Stimulated activated memory B cell treated with anti-CD40 and anti-IgM and Interleukin-4, amounts not matched to agents 10 μg/mL and 1 μg/mL and 100 μg/mL, for 72 hours (primary cell): ENCODE measurements at places on chromosomes 1 and 21.

GRCh38 chr1:30952098-30952497 is 43.5 kb upstream of the SDC3 start:
- ATAC-seq = no peak

- ATAC-seq = no peak
Measured at GRCh38 chr21:37645848-37646247, 270.4 kb downstream of the KCNJ6 start.

DNA sequence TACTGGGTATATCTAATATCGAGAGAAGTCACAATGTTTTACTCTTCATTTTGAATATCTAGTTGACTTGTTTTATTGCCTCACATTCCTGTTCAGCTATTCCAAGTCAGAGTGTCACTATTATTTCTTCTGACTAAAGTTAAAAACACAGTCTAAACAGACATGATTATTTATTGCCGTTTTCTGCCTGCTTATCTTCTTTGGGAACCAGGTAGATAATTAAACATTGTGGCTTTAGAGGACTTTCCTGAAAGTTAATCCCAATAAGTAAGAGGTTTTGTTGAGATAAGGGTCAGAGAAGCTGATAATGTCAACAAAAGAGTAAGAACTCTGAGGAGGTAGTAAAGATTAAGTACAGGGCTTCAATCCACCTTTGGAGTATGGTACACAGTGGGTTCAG is 53.8 kb downstream of the PCNX2 start:
- no peak for ATAC-seq

DNA sequence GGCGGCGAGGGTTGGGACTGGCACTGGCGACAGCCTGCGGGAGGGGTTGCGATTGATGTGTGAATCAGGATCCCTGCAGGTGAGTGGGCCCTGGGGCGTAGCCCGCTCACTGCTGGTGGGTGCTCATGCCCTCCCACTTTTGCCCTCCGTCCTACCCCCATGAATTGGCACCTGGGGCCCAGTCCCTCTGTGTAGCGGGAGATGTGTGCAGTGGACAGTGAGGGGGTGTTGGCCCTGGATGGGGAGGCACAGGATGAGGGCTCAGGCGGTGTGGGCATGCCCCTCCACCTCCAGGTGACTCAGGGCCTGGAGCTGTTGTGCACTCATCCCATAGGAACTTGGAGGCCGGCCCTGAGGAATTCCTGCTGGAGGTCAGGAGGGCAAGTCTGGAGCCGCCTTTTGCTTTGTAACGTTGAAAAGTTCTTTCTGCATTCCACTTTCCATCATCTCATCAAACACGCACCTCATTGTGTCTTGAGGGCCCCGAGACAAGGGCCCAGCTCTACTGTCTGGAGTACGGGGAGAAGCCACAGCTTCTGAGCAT is 3.0 kb downstream of the PEAR1 start:
- ATAC-seq = no peak

DNA sequence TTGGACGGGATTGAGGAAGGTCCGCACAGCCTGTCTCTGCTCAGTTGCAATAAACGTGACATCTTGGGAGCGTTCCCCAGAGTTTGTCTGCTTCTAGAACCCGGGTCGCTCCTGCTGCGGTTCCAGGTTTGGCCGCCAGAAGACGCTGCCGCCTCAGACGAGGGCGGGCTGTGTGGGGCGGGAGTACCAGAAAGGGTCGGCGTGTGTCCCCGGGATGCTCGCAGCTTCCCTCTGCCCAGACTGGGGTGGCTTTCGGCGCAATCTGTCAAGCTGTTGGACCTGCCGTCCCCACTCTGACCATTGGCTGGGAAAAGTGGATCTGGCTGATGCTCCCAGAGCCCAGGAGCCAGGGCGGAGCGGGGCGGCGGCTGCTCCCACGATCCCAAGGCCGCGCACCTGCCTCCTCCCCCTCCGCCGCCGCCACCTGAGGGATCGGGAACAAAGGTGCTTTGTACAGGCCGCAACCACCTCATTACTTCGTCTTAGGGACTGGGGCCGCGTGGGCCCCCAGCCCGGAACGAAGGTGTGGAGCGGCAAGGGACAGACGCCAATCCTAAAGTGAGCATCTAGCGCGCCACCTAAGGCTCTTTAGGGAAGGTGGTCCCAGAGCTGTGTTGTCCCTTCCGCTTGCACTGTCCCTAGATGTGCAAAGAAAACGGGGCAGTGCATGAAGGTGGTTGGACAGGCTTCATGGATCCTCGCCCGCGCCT is 683 bp upstream of the EFNA4 start:
- peak; percentile 64 for ATAC-seq

DNA sequence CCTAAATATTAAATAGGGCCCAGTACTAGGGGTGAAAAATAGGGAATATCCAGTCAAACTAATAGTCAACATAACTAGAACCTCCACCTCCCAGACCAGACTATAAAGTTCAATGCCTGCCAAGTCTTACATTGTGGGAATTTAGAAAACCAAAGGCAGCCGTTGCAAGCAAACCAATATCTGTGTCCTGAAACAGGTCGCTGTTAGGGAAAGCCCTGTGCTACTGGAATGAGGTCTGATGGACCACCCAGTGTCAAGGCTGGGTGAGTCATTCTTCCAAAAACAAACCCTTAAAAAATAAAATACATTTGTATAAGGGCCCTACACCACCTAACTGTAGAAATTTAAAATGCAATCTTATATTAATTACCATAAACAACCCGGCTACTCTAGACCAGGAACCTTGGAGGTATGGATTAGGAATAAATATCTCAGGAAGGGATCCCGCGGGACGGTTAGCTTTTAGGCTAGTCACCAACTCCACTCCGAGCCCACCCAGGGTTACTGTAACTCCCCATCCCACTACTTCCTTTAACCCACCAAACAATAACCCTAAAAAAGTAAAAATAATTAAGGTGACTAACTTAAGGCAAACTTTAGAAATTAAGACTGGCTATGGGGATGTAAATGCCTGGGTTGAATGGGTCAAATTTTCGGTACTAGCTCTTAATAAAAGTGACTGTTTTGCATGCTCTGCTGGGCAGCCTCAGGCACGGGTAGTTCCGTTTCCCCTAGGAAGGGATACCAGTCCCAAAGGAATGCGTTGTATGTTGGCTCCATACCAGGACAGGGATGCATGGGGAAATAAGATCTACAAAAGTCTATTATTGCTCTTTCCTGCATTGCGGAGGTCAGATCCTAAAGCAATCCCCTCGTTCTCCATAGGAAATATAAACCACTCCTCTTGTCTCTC is 65.4 kb upstream of the TLR5 start:
- no peak for ATAC-seq

GRCh38 chr21:38993561-38993960 is 187.8 kb downstream of the ETS2 start:
- ATAC-seq = no peak
